ENCODE measurements at places on chromosomes 4 and X.

- DNase-seq = no peak
Observed at GRCh38 chr4:73730292-73730691, 10.1 kb upstream of the CXCL8 start.

- DNase-seq = no peak
Observed at GRCh38 chrX:138229718-138230117, 481.8 kb downstream of the FGF13 start.

DNA sequence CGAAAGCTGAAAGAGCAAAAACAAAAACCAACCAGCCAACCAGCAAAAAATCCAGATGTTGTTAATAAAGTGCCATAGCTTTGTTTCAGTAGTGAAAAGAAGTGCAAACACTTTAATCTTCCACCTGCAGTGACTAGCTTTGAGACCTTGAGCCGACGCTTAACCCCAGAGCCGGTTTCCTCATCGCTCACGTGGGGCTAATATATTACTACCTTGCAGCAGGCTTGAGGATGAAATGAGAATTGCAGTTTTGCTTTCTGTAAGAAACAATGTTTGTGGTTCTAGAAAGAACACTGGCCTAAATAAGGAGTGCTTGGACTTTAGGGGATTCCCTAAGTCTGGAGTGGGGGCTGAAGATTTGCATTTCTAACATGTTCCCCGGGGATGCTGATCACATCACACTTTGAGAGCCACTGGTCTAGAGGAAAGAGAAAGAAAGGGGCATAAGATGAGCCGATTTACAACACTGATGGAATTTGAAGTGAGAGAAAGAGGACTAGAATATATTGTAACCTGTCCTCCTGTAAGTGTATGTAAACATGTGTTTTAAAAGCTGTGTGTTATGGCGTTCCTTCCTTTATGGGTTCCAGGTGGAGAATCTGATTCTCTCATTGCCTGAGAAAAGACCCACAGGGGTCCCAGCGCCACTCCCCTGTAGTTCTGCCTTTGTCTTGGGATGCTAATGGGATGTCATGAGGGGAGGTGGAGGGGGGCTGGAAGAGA lies 1.4 kb downstream of the FGF2 start:
- DNase-seq = peak; percentile 16

- DNase-seq = no peak
Observed at GRCh38 chr4:159552979-159553768, 450.3 kb downstream of the RAPGEF2 start.

DNA sequence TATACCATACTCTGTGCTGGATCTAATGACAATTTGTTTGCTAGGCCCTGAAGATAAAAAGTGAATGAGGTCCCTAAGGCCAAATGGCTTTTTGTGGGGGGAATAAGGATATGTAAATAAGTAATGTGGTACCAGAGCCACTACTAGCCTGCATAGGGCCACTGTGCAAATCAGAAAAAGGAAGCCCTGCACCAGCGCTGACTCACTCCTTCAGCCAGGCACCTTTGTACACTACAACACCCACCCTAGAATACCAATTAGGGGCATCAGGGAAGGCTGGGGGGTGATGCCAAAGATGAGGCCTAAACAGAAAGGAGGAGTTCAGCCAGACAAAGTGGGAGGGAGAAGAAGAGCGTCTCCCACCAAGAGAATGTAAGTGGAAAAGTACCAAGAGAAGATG lies 122.2 kb downstream of the CAMK2D start:
- no peak for DNase-seq

GRCh38 chrX:41561045-41561444 lies 113.9 kb downstream of the NYX start:
- DNase-seq = peak; percentile 15

- DNase-seq = no peak
Observed at GRCh38 chrX:20515841-20516461, 249.2 kb upstream of the RPS6KA3 start.

- no peak for DNase-seq
Observed at GRCh38 chr4:98544141-98544817, 114.1 kb downstream of the TSPAN5 start.

Measured in stimulated activated naive CD4-positive, alpha-beta T cell treated with Interleukin-2 at 50 U/mL for 16 hours (primary cell).